ENCODE measurements at places on chromosomes 4 and X.
A peak's percentile ranks its signal among the peaks of the same experiment; 100 is the strongest.

DNA sequence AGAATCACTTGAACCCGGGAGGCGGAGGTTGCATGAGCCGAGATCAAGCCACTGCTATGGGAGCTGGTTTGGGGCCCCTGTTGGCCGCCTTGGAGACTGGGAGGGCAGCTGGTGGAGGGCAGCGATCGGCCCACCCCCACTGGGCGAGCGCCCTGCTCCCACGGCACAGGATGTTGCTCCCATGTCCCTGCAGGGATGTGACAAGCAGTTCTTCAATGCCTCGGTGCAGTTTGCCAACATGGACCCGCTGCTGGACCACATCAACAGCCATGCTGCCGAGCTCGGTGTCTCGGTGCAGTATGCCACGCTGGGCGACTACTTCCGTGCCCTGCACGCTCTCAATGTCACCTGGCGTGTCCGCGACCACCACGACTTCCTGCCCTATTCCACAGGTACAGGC is 19.4 kb downstream of the MAN2B2 start:
- DNase-seq: no peak

DNA sequence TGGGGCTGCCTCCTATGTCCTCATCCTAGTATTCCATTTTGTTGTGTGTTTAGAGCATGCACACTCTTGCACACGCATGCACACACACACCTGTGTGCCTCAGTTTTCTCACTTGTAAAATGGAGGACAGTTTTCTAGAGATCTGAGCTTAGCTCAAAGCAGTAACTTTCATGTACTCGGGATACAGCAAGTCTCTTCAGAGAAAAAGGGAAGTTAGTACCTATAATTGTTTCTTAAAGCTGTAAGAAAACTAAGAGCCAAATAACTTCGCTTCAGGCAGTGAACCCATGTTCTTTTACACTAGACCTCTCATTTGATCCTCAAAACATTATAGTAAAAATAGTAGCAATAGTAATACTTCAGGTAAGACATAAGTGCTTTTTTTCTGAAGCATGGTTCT is 49.6 kb downstream of the KIT start:
- DNase-seq: no peak

DNA sequence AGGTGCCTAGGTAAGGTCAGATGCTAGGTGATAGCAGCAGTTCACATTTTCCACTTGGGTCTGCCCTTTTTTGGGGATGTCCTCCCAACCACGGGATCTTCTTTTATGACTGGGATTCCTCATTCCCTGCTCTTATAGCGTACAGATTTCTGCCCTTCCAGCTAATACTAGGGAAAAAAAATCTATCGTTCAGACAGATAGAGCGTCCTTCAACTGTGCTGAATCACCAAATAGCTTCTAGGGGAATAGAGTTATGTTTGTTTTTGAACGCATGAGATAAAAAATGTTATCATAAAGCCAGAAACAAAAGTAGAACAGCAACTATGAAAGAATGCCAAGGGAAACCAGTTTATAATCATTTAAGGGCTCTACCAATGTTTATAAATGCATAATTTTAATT is 13.0 kb downstream of the RAP2C start:
- DNase-seq: no peak

DNA sequence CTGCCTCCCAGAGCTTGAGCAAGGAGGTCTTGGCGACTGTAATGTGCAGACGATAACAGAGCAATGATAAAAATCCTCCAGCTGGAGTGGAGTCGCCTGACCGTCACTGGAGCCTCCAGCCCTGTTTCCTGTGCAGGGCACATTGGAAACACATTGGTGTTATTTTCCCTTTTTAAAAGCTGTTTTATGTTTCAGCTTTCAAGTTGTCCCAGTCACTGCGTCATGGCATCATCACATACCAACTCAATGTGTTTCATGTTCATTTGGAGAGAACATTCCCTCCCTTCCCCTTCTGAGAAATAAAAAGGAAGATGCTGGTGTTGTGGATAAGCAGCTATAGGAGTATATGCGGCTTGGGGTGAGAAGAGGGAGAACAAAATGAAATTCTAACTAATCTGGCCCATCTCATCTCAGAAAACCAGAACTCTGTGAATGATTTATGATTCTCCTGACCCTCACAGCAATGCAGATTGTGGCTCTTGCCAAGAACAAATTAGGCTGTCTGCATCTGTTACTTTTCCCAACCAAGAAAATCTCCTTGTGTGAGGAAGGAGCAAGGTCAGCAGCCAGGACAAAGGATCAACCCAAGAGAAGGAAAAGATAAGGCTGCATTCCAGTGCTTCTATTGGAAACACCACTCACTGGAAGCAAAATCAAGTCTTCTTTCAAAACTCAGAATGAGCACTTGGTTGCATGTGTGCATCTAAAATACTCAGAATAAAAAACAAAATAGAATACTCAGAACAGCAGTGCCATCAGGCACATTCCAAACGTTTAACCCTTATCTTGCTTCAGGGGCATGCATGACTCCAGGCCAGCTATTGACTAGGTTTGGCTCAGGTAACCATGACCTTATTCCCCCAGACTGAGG is 134.4 kb downstream of the RASL11B start:
- DNase-seq: no peak

- DNase-seq: no peak
Measured at GRCh38 chr4:144371485-144371884, 231.0 kb upstream of the GYPA start.

DNA sequence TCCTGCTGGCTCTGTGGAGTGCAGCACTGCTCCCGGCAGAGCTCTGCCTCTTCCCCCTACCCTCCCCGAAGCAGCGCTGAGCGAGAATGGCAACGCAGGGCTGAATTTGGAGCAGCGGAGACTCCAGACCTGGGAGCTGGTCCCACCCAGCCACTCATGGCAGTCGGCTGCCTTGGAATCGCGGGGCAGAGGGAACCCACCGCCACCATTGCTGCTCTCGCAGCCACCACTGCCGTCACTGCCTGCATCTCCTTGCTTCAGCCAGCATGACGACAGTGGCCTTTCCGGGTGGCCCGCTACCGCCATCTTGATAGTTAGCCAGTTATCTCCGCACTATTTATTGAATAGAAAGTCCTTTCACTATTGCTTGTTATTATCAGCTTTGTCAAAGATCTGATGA is 321.5 kb upstream of the POU3F4 start:
- DNase-seq: no peak

DNA sequence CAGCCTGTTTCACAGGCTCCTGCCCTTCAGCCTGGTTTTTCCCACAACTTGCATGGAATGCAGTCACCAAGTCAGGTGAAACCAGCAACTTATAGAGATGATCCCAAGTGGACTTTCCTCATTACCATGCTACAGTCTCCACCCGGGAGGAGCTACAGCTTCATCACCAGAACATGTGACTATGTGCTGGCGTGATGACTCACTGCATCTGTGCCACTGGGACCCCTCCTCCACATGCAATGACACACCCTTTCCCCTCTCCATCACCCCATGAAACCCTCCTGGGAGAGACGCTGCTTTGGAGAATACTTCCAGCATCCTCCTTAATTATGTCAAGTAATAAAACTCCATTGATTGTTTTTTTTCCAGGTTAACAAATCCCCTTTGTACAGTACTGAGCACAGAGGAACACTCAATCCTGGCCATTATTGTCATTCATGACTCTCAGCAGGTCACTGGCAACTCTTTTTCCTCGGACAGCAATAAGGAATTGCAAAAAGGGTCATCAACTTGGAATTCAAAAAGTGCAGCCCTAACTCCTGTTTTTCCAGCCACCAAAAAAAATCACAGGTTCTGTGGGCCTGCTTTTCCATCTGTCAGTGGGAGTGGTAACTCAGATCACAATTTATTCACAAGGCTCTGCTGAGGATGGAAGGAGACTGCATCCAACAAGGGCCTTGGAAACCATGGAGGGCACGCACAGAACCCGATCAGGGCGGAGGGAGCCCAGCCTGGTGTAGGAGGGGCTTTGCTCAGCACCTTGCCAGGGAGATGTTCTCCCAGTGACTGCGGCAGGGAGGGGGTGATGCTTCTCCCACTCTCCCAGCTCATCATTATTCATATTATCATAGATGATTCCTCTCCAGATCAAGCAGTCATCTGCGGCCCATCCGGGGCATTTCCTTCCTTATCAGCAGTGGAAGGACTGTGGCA is 17.4 kb downstream of the QDPR start:
- peak; percentile 67 for DNase-seq
